CD4-positive, alpha-beta T cell treated with Interleukin-1 beta for 1 hour (primary cell): ENCODE measurements at places on chromosomes 7 and 10.
A peak's percentile ranks its signal among the peaks of the same experiment; 100 is the strongest.

DNA sequence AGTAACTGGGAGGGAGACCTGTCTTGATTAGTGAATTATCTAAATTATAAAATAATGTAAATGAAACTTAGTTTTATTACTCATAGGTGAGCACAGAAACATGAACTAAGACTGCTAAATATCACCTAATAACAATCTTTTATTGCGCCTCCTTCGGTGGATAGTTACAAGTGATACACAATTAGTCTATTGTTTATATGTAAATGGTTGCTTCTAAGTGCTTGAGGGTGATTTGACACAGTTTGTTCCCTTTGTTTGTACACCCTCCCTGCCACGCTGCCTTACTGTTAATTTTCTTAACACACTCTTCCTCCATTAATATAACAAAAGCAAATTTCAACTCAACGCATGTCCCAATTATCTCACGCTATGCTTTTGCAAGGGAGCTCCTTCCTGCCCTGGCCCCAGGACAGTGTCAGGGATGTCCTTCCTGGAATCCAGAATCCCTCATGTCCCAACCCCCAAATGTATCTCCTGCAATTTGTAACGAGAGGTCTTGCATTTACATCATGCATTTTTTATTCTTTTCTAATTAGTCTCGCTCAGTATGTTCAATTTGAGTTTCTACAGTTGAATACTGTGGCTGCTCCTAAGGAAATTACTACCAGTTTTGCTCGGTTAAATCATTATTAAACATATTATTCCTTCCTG is 4.2 kb downstream of the NPSR1 start:
- DNase-seq, result no peak

DNA sequence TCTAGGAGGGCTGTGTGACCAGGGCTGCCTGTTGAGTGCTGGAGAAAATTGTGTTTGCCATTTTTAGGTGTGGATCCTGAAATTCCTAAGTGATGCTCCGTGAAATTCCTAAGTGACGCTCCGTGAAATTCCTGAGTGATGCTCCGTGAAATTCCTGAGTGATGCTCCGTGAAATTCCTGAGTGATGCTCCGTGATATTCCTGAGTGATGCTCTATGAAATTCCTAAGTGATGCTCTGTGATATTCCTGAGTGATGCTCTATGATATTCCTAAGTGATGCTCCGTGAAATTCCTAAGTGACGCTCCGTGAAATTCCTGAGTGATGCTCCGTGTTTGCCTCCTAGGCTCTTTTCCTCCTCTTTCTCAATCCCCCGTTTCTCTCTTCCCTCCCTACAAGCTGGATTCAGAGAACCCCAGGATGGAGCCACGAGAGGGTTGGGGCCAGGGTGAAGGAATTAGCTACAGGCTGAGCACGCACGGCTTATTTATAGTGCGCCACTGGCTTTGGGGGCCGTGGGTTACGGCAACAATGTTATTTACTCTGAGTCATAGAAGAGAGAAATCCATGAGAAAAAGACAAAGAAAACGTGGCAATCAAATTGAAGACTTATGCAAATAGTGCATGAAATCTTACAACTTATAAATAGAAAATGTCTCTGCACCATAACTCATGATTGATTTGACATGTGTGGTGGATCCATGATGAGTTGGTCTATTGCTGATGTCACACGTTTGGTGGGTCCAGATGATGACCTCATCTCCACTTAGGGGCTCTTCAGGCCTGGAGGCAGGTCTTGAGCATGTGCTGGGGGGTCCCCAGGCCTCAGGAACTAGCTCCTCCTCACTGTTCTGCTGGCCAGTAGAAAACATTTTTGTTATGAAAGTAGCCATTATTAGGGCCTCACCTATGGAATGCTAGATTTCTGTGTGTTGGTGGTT is 224.6 kb downstream of the WDR37 start:
- no peak for DNase-seq

- no peak for DNase-seq
These were observed 8.2 kb upstream of the PCBD1 start for GRCh38 chr10:70896551-70896950.

GRCh38 chr7:132751244-132751647 is 175.0 kb upstream of the PLXNA4 start:
- DNase-seq, result no peak

- DNase-seq, result no peak
These were observed 34.7 kb downstream of the ANXA11 start for GRCh38 chr10:80170641-80171040.

GRCh38 chr10:4006051-4006450 is 221.0 kb upstream of the KLF6 start:
- no peak for DNase-seq

GRCh38 chr10:14604181-14605142 is 170.2 kb downstream of the FAM107B start:
- peak; percentile 79 for DNase-seq

GRCh38 chr10:14587540-14588083 is 187.1 kb downstream of the FAM107B start:
- peak; percentile 61 for DNase-seq

DNA sequence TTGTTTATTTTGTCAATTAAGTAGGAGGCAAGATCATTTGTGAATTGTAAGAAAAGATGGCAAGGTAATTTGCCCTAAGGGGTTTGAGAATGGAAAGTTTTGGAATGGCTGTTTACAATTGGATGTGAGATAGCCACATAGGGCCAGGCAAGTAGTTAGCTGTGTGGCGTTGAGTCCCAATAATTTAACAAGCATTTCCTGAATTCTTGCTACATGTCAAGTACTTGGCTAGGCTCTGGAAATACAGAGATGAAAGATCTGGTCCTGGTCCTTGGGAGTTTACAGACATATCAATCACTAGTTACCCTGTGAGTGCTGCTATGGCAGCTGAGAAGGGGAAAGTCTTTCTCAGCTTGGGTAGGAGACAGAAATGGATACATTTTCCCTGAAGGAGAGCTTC is 401.6 kb downstream of the SUGCT start:
- DNase-seq, result no peak

DNA sequence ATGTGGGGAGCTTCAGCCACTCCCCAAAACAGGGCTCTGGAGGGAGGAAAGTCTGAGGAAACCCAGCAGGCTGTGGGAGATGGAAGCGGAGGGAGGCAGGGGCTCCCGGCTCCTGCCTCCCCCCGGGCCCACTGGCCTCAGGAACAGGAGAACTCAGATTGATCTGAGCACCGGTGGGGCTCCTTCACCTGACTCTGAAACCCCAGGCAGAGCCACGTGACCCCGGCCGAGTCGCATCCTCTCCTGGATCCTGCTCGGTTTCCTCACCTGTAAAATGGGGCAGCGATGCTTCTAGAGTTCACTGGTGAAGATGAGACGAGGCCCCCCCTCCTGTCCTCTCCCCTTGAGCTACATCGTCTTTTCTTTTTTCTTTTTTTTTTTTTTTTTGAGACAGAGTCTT is 33.6 kb downstream of the TCERG1L start:
- no peak for DNase-seq

- no peak for DNase-seq
These were observed 411.6 kb downstream of the NEBL start for GRCh38 chr10:20485554-20485953.

DNA sequence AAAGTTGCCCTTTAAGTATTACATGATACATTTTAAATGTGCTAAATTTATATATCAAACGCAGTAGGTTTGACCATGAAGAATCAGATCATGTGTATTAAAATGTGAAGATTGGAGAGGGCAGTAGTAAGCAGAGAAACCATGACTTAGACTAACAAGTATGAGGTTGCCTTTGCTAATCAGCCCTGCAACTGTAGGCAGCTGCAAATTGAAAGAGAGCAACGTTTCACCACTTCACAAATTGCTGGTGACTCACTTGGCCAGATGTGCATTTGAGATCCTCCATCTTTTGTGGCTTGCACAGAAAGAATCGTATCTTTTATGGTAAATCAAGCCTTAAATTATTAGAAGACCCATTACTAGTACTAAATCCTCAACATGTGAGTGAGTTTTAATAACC is 10.1 kb upstream of the SEMA3A start:
- no peak for DNase-seq

GRCh38 chr10:89555688-89556445 is 20.5 kb upstream of the SLC16A12 start:
- DNase-seq, result no peak

- no peak for DNase-seq
These were observed 34.5 kb downstream of the EBF3 start for GRCh38 chr10:129929343-129930292.

DNA sequence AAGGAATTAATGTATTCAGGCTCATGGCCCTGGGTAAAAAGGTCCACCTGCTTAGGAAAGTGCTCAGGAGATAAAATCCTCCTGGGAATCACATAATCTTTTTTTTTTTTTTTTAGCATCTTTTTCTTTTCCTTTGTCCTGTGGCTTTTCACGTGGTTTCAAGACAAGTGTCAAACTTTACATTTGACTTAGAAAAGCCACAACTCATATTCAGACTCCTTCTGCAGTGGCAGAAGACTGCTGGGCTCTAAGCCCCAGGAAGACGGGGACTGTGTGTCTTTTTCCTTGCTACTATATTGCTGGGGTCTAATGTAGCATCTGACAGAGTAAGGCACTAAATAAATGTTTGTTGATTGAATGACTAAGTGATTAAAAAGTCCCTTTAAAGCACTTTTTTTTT is 127.5 kb upstream of the ANKRD1 start:
- no peak for DNase-seq

DNA sequence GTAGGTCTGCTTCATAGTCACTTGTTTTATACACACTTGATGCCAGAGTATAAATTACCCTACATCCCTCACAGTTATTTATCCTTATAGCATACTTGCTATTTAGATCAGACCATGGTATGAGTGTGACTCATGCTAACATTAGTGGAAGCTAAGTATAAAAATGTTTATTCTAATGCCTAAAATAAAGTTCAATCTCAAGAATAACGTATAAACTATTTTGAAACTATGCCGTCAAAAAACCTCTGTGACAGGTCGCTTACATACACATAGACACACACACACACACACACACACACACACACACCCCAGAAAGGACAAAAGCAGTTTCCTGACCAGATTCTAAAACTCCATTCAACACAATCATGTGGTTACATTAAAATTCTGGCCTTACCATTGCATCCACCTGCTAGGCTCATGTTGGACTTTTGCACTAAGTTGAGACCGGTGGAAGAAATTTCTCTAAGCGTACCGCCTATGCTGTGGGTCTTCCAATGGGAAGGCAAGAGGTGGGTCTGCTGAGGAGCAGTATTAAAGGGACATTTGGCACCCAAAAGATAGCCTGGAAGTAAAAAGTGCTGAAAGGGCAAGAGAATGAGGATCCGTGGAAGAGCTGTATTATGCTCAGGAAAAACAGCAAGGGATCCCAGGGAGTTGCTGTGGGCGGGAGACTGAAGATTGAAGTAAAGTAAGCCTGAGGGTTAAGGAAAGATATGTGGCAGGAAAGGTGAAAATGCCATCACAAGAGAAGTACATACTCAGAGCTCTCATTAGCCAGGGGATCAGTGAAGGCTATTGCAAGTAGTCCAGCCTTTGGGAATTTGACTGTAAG is 5.0 kb downstream of the FOXP2 start:
- DNase-seq, result no peak

GRCh38 chr10:129952378-129953118 is 11.5 kb downstream of the EBF3 start:
- no peak for DNase-seq

GRCh38 chr7:131008840-131009711 is 275.1 kb upstream of the KLF14 start:
- DNase-seq, result no peak

- no peak for DNase-seq
These were observed 13.7 kb upstream of the TFAM start for GRCh38 chr10:58371473-58371872.

GRCh38 chr7:105675934-105676371 is 94.7 kb upstream of the EFCAB10 start:
- peak; percentile 72 for DNase-seq

DNA sequence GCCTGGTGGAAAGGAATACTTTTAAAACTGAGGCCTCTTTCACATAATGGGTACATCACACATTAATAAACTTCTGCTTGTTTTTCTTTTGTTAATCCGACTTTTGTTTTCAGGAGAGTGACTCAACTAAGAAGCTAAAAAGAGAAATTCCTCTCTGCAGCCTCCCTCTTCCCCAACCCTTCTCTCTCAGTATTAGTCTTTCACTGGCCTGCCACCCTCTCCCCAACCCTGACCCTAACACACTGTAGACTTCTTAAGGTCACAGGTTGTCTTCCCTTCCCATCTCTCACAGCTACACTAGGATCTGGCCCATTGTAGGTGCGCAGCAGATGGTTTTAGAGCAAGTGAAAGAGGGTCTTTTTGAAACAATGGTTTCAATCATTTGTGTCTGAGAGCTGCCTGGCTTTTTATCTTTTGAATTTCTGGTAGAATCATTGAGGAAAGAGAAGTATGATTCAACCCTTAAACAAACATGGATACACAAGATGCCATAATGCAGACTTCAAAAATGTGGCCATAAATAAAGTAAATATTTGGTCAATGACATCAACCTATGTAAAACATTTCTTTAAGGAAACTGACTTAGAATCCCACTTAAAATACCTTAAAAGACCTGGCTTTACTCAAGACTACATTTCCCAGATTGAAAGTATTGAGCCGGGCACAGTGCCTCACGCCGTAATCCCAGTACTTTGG is 17.9 kb upstream of the FFAR4 start:
- DNase-seq, result no peak

DNA sequence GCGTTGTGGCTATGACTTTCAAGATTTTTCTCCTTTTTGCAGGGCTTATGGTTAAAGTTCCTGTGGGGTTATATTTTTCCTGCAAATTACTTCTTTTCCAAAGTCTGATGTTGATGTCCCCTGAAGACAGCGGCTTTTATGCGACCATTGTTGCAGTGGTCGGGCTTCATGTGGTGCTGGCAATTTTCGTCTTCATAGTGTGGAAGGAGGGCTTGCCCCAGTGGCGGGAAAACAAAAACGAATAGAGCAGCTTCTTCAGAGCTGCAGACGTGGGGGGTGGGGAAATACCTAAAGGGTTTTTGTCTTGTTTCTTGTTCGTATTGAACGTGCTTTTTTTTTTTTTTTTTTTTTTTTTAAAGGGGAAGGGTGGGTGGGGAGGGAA is 53.8 kb downstream of the MCMBP start:
- no peak for DNase-seq

GRCh38 chr10:6794441-6794840 is 214.4 kb upstream of the PRKCQ start:
- DNase-seq, result no peak

GRCh38 chr10:96656839-96657238 is 63.5 kb downstream of the PIK3AP1 start:
- peak; percentile 37 for DNase-seq
